ENCODE measurements at places on chromosomes 7 and 10.
A peak's percentile ranks its signal among the peaks of the same experiment; 100 is the strongest.

GRCh38 chr7:148116829-148117403 lies 473.6 kb upstream of the C7orf33 start:
- no peak for DNase-seq

DNA sequence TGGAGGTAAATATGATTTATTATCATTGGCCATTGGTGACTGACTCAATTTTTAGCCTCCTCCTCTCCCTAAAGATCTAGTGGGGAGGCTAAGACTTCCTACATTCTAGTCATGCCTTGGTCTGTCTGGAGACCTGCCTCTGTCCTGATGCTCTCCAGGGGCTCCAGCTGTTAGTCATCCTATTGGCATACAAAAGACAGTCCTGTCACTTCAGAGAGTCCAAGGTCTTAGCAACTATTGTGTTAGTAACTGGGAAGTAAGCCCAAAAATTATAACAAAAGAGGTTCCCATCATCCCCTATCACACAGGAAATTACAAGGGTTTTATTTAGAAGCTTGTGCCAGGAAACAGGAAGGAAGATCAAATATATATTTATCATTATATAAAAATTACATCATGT lies 400.6 kb upstream of the VSTM2A start:
- no peak for DNase-seq

DNA sequence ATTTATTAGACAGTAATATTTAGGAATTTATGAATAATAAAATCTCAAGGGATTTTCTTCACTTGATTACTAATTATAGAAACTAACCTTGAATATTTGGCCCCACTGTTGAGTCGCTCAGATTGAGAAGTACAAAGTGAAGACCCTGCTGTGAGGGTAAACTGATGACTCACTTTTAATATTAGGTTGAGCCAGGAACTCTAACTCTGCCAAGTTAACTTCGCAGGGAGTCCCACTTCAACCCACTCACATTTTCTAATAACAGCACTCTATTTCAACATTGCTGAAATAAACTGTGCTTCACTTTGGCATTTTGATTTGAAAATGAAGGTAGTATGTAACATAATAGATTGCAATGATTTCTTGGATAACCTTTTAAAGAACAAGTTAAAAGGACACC lies 200.7 kb downstream of the POLR1F start:
- DNase-seq, result no peak

- no peak for DNase-seq
Observed at GRCh38 chr10:8481718-8482504, 427.4 kb downstream of the GATA3 start.

GRCh38 chr7:152076940-152077933 lies 51.8 kb downstream of the GALNT11 start:
- no peak for DNase-seq

GRCh38 chr10:101183458-101184183 lies 45.6 kb downstream of the LBX1 start:
- DNase-seq, result no peak

- DNase-seq, result no peak
Observed at GRCh38 chr10:75444781-75445386, 13.5 kb downstream of the LRMDA start.

DNA sequence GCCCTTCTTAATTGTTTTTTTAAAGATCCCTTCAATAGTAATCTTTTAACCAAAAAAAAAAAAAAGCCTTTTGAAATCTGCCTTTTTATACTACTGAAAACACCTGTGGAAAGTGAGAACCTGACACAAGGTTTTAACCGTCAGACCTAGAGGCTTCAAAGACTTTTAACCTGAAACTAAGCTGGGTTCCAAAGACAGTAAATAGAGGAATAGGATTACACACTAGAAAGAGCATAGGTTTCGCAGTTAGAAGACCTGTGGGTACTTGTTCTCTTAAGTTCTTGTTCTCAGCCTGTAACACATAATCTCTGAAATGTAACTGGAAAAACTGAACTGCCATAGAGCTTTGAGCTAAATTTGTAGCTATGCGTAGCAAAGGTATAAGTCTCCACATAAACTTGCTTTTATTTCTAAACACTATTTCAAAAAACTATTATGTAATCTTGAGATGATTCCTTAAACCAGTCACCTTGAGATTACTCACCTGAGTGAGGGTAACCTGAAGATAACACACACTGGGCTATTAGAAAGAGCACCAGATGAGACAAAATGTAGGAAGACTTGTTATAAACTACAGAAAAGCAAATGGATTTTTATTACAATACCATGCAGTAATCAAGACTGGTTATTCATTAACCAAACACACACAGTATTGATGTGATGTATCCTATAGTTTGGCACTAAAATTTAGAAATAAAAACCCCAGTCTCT lies 196.6 kb upstream of the FRMD4A start:
- no peak for DNase-seq

- DNase-seq, result no peak
Observed at GRCh38 chr10:62270020-62270419, 1.4 kb upstream of the RTKN2 start.

GRCh38 chr7:47148536-47149207 lies 433.2 kb downstream of the TNS3 start:
- DNase-seq, result no peak

- no peak for DNase-seq
Observed at GRCh38 chr10:102485093-102485784, 17.3 kb downstream of the ACTR1A start.

- DNase-seq, result no peak
Observed at GRCh38 chr10:77643795-77644468, 6.3 kb upstream of the KCNMA1 start.

- DNase-seq, result no peak
Observed at GRCh38 chr7:41916450-41916927, 213.6 kb upstream of the INHBA start.

DNA sequence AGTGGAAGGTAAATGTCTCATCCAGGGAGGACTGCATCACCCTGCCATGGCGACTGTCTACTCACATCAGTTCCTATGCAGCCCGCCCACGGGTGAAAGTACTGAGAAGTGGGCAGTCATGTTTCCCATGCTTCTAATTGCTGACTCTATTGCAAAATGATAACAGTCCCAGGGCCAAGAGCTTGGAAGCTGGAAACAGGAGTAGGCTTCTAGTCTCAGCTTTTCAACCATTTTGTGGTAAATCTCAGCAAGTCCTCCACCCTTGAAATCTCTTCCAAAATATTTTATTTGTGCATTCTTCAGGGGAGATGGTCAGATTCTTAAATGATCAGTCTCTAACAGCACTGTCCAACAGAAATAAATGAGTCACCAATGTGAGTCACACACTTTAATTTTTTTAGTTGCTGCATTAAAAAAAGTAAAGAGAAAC lies 48.1 kb upstream of the TARP start:
- DNase-seq, result no peak

DNA sequence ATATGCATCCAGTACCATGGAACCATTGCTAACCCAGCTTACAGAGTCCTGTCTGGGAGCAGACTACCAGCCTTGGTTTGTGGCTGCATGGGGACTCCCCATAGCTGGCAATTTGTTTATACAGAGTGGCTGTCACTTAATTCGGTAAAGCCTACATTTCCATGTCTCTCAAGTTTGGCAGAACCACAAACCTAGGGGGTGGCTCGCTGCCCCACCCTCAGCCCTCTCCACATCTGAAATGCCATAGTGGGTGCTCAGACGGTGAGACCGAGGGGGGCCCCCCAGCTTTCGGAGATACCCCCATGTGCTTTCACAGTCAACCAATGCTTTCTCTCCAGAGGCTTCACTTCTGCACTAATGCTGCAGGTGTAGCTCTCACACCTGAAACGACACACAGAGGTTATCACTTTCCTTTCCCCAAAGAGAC lies 75.5 kb upstream of the KAT6B start:
- DNase-seq, result no peak

GRCh38 chr10:127265288-127265687 lies 68.9 kb upstream of the INSYN2A start:
- no peak for DNase-seq

GRCh38 chr10:78747401-78748234 lies 321.1 kb upstream of the ZMIZ1 start:
- DNase-seq, result no peak

GRCh38 chr7:116872026-116872425 lies 9.6 kb downstream of the CAPZA2 start:
- DNase-seq, result no peak

DNA sequence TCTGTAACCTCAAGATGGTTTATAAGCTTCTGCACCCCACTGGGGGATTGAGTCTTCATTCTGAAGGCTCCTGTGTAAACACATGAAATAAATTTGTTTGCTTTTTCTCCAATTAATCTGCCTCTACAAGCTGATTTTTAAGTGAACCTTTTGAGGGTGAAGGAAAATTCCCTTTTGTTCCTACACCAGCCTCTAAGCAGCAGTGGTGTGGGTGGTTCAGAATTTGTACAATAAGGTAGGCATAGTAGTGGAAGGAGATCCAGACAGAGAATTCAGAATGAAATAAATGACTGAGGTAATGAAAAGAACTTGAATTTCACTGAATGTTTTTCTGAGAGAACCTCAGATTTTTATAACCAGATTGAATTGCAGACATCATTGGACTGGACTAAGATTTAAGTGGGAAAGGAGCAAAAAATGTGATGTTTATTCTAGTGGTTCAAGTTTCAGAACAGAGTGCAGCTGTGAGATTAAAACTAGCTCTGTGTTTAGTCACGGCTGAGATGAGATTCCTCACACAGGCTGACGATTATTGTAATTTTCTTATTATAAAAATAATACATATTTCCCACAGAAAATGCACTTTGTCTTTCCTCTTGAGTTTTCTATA lies 1162.2 kb downstream of the TYW1 start:
- no peak for DNase-seq

- DNase-seq, result no peak
Observed at GRCh38 chr7:68246189-68246633, 1249.6 kb downstream of the TYW1 start.

- no peak for DNase-seq
Observed at GRCh38 chr7:83957333-83957732, 237.3 kb downstream of the SEMA3A start.

- DNase-seq, result no peak
Observed at GRCh38 chr7:3568516-3568915, 267.5 kb downstream of the SDK1 start.

DNA sequence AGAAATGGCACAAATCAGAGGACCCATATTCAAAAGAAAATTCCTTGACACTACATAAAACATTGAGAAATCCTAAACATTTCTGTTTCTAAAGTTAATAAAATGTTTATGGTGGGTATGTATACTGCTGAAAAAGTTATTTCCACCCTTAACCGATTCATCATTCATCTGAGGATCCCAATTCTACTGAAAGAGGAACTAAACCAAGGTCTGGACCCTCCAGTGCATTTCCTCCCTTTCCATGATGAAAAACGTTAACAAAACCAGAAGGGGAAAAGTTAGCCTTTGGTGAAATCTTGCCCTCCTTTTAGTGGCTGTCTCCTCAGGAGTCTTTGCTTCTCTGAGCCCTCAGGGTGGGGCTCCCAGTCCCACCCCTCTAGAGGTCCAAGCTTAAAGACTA lies 144.5 kb upstream of the ASAH2 start:
- no peak for DNase-seq

- no peak for DNase-seq
Observed at GRCh38 chr10:110138197-110138812, 69.1 kb upstream of the MXI1 start.

- peak; percentile 84 for DNase-seq
Observed at GRCh38 chr7:27143023-27143949, at the start of gene HOXA5. Gene HOXA5 (minus strand): TSS chr7:27143681. CDS start chr7:27143607, 74 bp downstream.

DNA sequence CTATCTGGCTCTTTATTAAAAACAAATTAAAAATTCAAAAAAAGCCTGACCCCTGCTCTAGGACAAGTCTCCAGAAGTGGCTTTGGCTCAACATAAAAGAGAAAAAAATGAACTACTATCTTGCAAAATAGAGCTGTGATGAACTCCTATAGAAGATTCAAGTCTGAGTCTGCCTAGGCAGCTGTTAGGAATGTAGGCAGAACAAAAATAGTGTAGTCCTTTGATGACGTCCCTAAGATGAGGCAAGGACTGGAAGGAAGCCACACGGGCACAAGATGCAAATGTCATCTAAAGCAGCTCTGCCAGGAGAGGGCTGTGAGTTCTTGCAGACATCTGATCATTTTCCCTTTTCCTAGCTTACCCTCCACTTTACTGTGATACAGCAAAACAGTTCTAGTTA lies 20.5 kb downstream of the ASNS start:
- DNase-seq, result no peak

GRCh38 chr10:17599089-17599488 lies 18.1 kb downstream of the HACD1 start:
- DNase-seq, result no peak

DNA sequence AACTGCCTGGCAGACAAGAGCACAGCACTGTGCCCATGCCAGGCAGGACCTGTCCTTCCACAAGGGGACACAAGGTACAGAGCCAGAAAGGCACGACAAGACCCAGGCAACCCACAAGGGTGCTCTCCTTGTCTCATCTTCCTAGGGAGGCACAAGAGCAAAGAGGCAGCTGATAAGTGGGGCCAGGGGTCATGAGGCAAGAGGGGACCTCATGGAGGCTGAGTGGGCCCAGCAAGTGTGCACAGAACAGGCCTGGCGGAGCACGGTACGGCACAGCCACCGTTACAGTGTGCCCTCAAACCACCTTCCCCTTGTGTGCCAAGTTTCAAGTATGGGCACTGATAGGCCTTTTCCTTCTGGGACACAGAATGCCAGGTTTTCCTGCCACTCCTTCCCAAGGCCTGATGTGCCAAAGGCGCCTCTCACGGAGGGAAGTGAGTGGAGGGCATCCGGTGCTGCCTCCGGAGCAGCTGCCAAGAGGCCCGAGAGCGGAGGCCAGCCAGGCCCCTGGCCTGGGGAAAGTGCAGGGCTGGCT lies 75.6 kb downstream of the FAM53B start:
- peak; percentile 39 for DNase-seq

GRCh38 chr10:115321360-115321759 lies 228.2 kb downstream of the ATRNL1 start:
- no peak for DNase-seq

DNA sequence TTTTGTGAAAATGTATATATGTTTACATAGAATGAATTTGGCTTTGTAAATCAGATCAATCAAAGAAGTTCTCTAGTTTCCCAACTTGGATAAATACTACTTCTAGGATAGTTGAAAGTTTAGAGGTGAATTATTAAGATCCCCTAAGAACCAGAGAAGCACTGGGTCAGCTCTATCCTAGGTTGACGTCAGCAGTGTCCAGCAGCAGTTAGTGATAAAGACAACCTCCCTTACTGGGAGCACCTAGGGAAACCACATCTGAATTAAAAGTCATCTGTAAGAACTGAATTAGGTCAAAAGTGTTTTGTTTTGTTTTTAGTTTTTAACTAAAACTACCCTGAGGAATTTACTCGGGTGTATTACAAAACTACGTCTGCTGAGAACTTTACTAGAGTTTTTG lies 178.0 kb downstream of the POLR1F start:
- no peak for DNase-seq

GRCh38 chr7:40297741-40298311 lies 163.0 kb downstream of the SUGCT start:
- no peak for DNase-seq

DNA sequence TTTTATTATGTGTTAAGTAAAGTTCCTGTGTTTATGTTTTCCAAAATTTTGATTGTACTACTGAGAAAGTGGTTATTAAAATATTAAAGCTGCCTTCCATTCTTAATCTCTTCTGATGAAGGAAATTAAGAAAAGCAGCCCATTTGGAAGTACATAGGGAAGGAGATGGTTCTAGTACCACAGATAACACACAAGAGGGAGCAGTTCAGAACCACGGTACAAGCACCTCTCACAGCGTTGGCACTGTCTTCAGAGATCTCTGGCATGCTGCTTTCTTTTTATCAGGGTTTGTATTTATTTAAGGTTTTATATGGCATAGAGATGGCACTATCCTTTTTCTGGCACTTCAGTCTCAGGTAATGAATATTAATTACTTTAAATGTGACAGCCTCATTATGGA lies 111.6 kb downstream of the PHTF2 start:
- DNase-seq, result no peak

GRCh38 chr10:114856544-114857287 lies 35.1 kb downstream of the FHIP2A start:
- DNase-seq, result no peak
